ENCODE measurements at places on chromosomes 12 and 14.

- peak; percentile 39 for DNase-seq
Measured at GRCh38 chr12:44101475-44101874, 265.6 kb downstream of the TMEM117 start.

GRCh38 chr12:42143452-42144157, 1.1 kb downstream of the GXYLT1 start:
- DNase-seq, result peak; percentile 53

- DNase-seq, result no peak
Measured at GRCh38 chr14:101442451-101442850, 118.8 kb upstream of the DIO3 start.

- DNase-seq, result no peak
Measured at GRCh38 chr12:30990776-30991175, 64.2 kb downstream of the TSPAN11 start.

DNA sequence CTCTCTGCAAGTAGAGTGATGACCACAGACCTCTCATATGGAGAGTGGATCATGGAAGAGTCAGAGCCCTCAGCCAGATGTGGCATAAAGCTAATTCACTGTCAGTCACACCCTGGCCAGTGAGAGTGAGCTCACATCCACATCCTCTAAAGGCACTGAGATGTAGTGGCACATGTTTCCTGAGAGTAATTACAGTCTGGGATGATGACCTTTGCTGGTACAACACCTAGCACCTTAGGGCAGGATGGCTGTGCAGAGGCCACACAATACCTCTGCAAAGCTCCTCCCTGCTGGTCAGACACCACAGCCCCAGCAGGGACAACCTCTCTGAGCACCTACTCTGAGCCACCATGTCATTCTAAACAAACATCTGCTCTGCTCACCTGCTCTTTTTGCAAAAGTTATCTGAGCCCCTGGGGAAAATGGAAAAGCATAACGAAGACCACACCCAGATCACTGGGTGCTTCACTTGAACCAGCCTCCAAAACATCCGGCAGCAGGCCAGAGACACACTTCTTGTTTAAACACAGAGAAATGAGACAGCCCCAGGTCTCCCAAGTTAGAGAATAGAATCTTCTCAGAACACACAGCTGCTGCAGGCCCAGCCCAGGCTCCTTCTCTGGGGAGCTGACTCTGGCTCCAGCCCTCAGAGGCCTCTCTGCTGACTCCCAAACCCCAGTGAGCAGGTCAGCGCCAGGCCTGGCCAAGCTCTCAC, 30.3 kb downstream of the PITPNM2 start:
- peak; percentile 24 for DNase-seq

- no peak for DNase-seq
Measured at GRCh38 chr14:101635749-101636560, 74.7 kb downstream of the DIO3 start.

DNA sequence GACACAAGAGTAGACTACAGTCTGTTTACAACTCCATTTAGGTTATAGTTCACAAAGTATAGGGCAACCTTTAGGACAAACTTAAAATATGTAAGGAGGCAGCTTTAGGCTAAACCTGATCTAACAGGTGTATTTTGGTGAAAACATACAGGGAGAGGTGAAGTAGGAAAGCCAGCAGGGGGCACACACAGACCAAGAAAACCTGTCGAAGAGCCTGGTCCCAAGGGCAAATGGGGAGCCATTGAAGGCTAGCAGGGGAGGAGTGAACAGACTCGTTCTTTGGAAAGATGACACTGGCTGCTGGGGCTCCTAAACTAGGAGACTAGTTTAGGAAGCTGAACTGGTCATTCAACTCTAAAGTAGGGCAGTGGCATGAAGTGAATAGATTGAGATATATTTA, 138.8 kb upstream of the WSCD2 start:
- DNase-seq, result peak; percentile 54

DNA sequence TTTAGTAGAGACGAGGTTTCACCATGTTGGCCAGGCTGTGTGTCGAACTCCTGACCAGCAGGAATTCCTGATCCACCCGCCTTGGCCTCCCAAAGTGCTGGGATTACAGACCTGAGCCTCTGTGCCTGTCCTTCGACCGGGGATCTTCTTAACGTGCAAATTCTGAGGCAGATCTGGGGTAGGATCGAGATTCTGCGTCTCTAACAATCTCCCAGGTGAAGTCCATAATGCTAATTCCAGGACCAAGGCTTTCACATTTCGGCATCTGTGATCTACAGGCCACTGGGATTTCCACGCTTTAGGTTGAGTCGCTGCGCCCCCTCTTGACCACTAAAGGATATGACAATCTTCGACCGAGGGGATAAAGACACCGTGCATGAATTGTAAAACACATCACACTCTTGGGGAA, 24.8 kb downstream of the FOS start:
- peak; percentile 86 for DNase-seq
